Amniotic epithelial cell (primary cell): ENCODE measurements at places on chromosomes 7 and 10.

DNA sequence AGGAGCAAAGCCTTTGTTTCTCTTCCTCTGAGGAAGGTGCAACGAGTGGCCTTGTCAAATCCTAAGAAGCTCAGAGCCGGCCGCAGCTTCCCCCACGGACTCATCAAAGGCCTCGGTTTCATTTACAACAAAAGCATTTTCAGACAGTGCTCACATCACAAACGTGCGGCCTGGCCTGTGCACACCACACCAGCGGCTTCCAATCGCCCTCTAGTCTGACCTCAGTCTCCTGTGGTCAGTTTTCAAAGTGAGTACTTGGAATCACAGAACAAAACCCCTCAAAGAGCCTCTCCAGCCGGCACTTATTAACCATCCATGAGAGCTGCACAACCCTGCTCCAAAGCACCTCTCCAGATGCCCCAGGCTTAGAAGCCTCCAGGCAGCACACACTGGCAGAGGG, 3.3 kb downstream of the RADIL start:
- DNase-seq: no peak

- peak; percentile 86 for DNase-seq
Measured at GRCh38 chr7:95322396-95322795, 1.9 kb downstream of the PON1 start.

GRCh38 chr10:20277820-20278219, 461.6 kb downstream of the PLXDC2 start:
- no peak for DNase-seq

DNA sequence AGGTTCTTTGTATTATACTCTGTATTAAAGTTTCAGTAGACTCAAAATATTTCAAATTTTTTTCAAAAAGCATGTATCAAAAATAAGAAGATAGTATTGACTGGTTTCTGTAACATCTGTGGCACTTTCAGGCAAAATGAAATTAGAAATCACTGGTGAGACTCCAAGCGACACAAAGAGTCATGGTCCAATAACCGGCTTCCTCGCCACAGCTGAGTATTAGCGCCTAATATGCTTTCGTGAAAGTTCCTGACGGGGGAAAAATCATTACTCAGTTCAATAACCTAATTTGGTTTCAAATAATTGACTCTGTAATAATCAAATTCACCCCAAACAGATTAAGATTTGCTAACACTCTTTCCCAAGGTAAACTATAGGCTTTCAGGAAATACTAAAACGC, 13.4 kb downstream of the TMEM209 start:
- DNase-seq: no peak

GRCh38 chr10:119478111-119478802, 64.3 kb downstream of the RGS10 start:
- no peak for DNase-seq

GRCh38 chr10:36766940-36767339, 358.5 kb upstream of the ANKRD30A start:
- DNase-seq: no peak

DNA sequence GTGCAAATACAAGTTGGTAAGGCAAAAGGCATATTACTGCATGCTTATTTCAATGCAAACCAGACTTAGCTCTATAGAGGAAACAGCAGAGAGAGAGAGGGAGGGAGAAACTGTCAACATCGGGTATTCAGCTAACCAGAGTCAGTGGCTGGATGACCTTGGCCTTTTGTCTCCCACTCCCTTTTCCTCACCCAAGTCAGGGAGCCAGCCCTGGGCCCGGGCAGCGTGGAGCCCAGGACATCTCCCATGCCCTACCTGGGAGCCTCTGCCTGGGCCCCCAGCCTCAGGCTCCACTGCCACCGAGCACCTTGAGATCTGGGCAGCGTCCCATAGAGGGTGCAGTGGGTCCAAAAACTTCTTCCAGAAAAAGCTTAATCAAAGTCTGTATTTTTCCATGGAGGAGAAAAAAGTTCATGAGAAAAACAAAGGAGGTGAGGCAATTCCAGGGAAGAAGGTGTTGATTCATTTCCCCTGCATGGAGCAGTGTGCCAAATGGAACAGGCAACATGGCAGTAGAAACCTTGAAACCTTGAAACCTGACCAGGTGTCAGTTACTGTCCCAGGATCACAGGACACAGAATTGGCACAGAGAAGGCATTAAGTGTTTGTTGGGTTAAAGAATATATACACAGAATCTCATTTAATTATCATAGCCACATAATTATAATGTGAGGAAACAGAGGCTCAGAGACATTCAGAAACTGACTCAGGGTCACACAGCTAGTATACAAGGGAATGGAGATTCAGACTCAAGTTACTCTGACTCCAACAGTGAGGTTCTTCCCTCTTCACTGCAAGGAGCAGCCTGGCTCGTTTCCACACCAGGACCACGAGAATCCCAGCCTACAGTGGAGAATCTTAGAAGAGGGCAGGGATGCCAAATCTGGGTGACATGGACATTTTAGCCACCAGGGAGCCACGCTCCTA, 5.8 kb upstream of the NCOA4 start:
- no peak for DNase-seq

GRCh38 chr7:233249-234035, 41.1 kb downstream of the FAM20C start:
- DNase-seq: no peak

GRCh38 chr10:132808383-132809231, 22.7 kb upstream of the NKX6-2 start:
- DNase-seq: no peak

DNA sequence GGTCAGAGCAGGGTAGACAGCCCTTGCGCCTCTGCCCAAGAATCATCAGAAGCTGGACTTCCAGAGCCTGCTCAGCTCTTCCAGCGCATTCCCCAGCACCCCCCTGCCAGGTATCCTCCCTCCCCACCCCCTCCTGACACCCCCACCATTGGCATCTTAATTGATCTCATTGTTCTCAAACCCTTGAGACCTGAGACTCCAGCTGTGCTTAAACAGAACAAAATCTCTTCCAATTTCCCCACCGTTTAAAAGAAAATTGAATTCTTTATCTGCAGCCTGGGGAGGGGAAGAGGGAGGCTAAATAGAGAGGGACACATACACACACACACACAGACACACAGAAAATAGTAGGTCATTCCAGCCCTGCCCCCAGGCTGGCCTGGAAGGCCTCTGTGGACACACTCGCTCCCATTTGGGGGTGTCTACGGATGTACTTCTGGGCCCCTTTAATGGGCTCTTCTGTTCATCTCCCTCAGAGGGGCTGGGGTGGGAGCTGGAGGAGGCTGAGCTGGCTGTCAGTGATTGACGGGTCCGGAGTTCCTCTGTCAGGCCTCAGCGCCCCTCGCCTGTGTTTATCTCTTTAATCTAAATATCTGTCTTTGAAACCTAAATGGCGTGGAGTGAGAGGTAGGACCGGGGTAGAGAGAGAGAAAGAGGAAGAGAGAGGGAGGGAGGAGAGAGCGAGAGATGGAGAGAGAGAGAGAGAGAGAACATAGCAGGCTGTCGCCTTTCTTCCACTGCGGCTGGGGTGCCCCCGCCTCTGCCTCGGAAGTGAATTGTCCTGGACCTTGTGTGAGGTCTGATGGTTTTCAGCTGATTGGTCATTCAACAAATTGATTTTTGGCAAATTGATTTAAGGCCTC, 61.7 kb downstream of the C10orf105 start:
- no peak for DNase-seq

GRCh38 chr7:138387755-138388475, 72.1 kb upstream of the TRIM24 start:
- no peak for DNase-seq

DNA sequence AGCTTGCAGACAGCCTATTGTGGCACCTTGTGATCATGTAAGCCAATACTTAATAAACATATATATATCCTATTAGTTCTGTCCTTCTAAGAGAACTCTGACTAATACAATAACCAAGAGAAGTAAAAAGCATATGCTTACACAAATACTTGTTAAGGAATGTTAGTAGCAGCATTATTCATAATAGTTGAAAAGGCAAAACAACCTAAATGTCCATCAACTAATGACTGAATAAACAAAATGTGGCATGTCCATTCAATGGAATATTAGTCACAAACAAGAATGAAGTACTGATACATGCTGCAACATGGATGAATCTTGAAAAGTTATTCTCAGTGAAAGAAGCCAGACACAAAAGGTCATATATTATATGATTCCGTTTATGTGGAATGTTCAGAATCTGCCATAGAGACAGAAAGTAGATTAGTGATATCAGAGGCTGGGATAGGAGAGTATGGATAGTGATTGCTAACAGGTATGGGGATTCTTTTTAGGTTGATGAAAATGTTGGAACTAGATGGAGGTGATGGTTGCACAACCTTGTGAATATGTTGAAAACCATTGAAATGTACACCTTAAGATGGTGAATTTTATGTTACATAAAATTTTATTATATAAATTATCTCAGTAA, 112.5 kb upstream of the UNC5B start:
- peak; percentile 10 for DNase-seq

- no peak for DNase-seq
Measured at GRCh38 chr10:112756235-112756527, 193.9 kb upstream of the TCF7L2 start.

DNA sequence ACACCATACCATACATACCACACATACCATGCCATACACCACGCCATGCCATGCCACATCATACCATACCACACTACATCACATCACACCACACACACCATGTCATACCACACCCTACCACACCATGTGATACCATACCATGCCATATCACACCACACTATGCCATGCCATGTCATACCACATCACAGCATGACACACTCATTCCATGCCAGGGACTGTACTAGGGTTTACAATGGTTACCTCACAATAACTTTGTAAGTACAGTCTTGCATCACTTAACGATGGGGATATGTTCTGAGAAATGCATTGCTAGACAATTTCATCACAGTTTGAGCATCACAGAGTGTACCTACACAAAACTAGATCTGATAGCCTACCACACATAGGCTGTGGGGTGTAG, 14.5 kb downstream of the PYROXD2 start:
- DNase-seq: peak; percentile 88

- DNase-seq: no peak
Measured at GRCh38 chr7:35331730-35332678, 78.1 kb upstream of the TBX20 start.

GRCh38 chr7:9507290-9507689, 1073.9 kb downstream of the NXPH1 start:
- peak; percentile 10 for DNase-seq

DNA sequence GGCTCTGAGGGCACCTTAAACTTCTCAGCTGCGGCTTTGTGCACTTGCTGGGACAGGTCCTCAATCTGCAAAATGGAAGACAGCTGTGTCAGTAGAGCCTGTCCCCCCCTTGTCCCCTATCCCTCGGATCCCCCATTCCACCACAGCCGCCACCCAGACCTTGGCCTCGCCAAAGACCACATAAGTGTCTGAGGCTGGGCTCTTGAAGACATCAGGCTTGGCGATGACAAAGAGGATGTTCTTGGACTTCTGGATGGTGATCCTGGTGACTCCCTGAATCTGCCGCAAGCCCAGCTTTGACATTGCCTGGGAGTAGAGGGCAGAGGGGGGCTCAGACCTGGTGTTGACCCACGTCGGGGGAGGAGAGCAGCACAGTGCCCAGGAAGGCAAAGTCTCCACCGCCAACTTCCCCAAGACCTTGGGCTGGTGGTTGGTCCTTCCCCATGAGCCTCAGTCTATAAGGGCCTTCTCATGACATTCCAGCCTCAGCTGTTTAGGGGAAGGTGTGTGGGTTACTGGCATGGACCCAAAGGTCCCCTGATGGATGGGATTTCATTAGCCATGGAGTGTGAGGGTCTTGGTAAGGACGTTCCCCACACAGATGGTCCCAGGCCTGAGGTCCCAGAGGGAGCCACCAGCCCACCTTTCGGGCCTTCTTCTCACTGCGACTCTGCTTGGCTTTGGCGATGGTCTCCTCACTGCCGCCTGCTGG, 7.7 kb downstream of the NACAD start:
- DNase-seq: no peak

GRCh38 chr10:131852176-131852822, 48.5 kb upstream of the PPP2R2D start:
- no peak for DNase-seq

- peak; percentile 27 for DNase-seq
Measured at GRCh38 chr10:9709849-9710248, 1307.8 kb upstream of the CELF2 start.

DNA sequence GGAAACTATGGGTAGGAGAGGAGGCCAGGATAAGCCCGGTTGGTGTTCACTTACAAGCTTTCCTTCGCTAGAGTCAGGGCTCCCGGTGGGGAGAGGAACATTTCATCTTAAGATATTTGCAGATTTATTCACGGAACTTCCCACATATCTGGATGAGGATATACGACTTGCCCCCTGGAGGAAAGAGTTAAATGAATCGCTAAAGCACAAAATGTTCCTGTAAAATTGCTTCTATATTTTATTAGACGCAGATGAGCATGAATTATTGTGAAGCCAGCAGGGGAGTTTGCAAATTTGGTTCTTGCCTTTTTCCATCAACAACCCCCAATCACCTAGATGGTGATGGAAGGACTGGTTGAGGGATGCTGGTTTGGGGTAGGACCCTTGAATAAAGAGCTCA, 47.9 kb upstream of the BAIAP2L1 start:
- DNase-seq: no peak

DNA sequence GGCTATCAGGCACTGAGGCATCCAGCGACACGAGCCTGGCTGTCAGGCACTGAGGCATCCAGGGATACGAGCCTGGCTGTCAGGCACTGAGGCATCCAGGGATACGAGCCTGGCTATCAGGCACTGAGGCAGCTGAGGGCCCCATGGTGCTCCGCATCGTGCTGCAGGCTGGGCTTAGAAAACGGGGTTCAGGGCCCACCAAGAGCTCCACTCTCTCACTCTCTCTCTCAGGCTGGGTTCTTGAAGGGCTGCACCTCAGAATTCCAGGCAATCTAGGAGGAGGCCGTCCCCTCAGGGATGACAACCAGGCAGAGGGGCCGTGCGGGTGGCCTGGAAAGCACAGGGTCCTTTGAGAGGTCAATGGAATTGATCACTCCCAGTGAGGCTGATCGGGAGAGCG, 69.0 kb downstream of the CFAP46 start:
- DNase-seq: no peak
